ENCODE measurements at places on chromosomes 7 and 10.

DNA sequence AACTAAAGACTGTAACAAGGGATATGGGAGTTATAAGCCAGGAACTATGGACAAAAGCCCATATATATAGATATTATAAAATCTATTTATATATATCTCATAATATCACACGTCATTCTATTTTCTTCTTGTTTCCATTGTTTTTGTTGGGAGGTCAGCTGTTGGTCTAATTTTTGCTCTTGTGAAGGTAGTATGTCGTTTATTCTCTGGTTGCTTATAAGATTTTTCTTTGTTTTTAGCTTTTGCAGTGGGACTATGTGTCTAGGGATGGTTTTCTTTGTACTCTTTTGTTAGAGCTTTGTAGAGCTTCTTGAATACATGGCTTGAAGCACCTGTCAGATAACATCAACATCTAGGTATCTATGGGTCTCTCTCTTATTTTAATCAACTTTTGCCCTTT is 14.0 kb downstream of the ARL4A start:
- no peak for DNase-seq

DNA sequence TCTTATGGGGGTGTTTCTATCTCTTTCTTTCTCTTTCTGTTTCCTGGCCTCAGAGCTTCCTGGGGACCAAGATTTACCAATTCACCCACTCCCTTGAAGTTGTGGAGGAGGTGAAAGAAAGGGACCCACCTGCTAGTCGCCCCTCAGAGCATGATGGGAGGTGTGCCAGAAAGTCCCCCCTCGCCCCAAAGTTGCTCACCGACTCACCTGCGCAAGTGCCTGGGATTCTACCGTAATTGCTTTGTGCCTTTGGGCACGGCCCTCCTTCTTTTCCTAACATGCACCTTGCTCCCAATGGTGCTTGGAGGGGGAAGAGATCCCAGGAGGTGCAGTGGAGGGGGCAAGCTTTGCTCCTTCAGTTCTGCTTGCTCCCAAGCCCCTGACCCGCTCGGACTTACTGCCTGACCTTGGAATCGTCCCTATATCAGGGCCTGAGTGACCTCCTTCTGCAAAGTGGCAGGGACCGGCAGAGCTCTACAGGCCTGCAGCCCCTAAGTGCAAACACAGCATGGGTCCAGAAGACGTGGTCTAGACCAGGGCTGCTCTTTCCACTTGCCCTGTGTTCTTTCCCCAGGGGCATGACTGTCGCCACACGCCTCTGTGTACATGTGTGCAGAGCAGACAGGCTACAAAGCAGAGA is 12.2 kb downstream of the AQP1 start:
- no peak for DNase-seq

- DNase-seq, result no peak
Measured at GRCh38 chr10:44948642-44949041, 11.0 kb upstream of the RASSF4 start.

GRCh38 chr7:127760436-127761031 is 108.5 kb downstream of the SND1 start:
- no peak for DNase-seq

DNA sequence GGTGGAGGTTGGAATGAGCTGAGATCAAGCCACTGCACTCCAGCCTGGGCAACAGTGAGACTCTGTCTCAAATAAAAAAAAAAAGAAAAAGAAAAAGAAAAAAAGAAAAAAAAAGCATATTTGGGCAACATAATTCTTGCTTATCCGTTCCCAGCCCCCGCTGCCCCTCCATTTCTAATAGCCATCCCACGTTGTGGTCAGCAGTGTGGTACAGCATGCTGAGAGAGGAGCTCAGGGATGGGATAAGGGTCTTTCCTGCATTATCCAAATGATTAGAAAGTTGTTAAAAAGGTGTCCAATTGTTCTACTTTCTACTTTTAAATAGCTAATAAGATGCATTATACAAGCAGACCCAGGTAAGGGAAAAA is 104.9 kb upstream of the ZNF92 start:
- DNase-seq, result no peak

GRCh38 chr7:47990592-47990991 is 11.2 kb upstream of the HUS1 start:
- no peak for DNase-seq

- no peak for DNase-seq
Measured at GRCh38 chr10:74365109-74365508, 214.1 kb downstream of the ADK start.

- no peak for DNase-seq
Measured at GRCh38 chr7:111952783-111953182, 253.4 kb downstream of the DOCK4 start.

DNA sequence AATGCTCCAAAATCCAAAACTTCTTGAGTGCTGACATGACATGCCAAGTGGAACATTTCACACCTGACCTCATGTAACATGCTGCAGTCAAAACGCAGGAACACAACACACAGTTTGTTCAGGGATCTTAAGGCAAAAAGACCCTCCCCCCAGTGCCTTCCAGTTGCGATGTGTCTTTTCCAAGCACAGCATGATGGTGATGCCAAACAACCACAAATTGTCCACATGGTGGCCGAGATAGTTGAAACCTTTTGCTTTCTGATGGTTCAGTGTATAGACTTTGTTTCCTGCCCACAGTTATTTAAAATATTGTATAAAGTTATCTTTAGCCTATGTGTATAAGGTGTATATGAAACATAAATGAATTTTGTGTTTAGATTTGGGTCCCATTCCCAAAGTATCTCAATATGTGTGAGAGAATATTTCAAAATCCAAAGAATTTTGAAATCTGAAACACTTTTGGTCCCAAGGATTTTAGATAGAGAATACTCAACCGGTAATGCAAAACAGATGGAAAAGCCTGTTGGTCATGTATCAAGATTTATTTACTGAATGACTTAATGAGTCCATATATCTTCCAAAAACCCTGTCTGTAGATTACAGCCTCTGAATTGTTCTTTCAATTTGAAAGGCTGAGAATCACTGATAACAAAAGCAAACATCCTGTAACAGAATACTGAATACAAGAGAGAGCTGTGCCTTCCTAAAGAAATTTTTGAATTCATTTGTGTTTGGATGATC is 93.4 kb upstream of the OIT3 start:
- no peak for DNase-seq

DNA sequence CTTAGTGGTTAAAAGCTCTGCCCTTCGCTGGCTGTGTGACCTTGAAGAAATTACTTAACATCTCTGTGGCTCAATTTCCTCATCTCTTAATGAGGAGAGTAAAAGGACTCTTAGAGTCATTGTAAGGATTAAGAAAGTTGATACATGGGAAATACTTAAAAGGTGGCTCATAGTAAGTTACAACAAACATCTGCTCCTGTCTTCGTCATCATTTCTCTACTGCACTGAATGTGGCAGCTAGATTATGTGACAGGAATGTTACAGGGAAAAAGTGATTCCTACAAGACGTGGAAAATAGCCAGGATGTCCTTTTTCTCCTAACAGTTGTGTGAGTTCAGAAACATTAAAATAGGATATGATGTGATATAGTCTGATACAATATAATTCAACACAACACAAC is 184.7 kb downstream of the FRMD4A start:
- DNase-seq, result no peak

- no peak for DNase-seq
Measured at GRCh38 chr7:107989618-107990373, 13.2 kb downstream of the LAMB1 start.

- DNase-seq, result no peak
Measured at GRCh38 chr10:15879663-15880062, 19.4 kb upstream of the MINDY3 start.

DNA sequence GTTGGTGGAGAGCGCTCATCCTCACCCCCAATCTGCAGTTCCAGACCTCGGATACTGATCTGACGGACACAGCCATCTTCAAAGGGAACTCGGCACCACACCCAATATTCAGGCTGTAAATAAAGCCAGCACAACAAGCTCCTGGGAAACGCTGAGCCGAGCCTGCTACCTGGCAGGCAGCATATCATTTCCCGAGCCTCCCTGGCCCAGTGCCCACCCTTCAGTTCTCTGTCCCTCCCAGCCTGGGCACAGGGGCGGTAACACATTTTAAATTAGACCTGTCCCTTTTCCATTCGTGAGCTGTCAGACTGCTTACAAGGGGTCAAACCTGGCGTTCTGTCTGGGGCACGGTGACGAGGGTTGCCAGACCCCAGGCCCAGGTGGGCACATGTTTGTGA is 250.5 kb downstream of the ARHGAP12 start:
- no peak for DNase-seq

DNA sequence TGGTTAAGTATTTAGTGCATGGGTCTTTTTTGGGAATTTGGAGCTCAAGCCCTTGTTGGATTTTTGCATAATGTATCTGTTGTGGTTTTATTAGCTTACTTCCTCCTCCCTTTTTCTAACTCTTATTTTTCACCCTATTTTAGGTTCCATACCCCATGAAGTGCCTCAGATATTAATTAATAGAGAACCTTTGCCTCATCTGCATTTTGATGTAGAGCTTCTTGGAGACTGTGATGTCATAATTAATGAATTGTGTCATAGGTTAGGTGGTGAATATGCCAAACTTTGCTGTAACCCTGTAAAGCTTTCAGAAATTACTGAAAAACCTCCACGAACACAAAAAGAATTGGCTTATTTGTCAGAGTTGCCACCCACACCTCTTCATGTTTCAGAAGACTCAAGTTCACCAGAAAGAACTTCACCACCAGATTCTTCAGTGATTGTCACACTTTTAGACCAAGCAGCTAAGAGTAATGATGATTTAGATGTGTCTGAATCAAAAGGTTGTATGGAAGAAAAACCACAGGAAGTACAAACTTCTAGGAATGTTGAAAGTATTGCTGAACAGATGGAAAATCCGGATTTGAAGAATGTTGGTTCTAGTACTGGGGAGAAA is 28.0 kb downstream of the SIRT1 start:
- no peak for DNase-seq

DNA sequence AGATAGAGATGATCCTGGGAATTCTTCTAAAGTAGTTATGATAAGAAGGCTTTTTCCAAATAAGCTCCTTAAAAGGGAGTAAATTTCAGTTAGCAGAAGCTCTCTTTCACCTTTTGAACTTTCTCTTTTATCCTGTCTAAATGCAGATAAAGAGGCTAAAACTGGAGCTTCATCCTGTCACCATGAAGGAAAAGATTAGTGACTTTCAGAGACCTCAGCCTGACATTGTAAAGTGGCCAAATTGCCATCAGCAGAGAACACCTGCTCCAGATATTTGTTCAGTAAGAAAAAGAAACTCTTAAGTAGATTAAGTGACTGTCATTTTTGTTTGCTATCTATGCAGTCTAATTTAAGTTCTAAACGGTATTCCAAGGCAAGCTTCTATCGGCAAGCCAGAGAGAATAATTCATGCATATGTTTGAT is 18.3 kb downstream of the VWDE start:
- no peak for DNase-seq

DNA sequence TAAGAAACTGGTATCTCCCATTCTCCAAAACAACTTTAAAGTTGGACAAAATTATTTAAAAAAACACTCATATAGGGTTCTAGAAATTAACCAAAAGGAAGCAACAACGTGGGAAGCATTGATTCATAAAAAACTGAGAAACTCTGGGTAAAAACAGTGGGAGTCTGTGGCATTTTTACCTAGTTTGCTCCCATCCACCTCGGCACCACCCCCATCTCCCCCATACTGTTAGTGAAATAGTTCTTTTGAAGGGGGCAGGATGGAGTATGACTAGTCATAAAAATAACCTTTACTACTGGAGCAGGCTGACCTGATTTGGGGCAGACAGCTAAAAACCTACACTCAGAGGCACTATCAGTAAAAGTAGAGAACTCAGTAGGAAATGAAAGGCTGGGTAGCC is 123.2 kb downstream of the AVL9 start:
- peak; percentile 17 for DNase-seq

DNA sequence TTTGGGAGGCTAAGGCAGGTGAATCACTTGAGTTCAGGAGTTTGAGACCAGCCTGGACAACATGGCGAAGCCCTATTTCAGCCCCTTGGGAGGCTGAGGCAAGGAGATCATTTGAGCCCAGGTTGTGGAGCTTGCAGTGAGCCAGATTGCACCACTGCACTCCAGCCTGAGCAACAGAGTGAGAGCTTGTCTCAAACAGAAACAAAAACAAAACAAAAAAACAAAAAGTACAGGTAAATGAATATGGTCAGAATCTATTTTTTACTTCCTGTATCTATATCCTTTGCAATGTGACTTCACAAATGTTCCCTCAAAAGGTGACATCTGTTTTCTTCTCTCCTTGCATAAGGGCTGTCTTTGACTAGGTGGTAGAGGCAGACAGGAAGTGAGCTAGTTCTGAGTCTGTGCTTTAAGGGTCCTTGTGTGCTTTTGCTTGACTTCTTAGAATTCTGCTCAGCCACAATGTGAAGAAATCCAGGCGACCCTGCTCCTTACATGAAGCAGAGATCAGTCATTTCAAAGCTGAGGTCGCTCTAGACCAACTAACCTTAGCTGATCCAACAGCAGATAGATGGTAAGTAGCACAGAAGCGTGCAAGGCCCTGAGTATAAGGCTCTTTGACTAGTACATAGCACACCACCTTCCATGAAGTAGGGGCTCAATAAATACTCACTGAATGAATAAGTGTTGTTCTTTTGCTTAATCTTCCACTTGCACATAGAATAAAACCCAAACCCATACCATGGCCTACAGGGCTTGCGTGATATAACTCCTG is 423.2 kb upstream of the PCDH15 start:
- DNase-seq, result no peak

DNA sequence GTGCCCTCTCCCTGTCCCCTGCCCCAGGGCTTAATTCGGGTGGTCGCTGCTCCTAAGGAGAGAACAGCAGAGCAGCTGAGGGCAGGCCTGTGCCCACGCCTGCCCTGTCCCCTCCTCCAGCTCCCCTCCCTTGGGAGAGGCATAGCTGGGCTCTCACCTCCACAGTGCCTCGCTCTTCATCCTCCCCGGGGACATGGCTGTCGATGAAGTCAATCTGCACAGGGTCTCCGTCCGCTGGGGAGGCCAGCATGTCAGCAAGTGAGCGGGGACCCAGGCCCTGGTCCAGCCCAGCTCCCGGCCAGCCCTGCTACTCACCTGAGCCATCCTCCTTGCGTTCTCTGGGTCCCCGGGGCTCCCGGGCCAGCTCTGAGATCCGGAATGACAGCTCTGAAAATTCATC is 3.8 kb upstream of the SAP25 start:
- DNase-seq, result no peak

DNA sequence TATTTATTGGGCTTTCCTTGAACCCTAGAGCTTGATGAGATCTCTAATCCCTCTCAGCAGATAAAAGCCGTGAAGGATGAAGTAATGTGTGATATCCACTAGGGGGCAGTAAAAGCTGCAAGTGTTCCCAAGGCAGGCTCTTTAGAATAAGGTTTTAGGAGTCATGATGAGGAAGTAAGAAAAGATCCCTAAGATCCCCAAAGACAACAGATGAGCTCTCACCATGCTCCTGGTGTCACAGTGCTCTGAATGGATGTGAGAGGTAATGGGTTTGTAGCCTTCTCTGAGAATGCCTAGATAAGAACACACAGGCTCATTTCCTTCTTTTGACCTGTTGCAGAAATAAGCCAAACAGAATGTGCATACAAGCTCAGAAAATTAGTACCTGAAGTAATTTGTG is 70.4 kb upstream of the ITPRID1 start:
- DNase-seq, result no peak

Data from stimulated activated CD4-positive, alpha-beta T cell treated with anti-CD3 and anti-CD28 coated beads, Interleukin-4, amount 100 ng/mL, for 48 hours (primary cell).